ENCODE measurements at places on chromosomes 13 and 19.

GRCh38 chr19:2358548-2359173 is 1.4 kb upstream of the TMPRSS9 start:
- DNase-seq: no peak

- no peak for DNase-seq
Observed at GRCh38 chr19:56727677-56728076, 56.1 kb upstream of the ZNF835 start.

DNA sequence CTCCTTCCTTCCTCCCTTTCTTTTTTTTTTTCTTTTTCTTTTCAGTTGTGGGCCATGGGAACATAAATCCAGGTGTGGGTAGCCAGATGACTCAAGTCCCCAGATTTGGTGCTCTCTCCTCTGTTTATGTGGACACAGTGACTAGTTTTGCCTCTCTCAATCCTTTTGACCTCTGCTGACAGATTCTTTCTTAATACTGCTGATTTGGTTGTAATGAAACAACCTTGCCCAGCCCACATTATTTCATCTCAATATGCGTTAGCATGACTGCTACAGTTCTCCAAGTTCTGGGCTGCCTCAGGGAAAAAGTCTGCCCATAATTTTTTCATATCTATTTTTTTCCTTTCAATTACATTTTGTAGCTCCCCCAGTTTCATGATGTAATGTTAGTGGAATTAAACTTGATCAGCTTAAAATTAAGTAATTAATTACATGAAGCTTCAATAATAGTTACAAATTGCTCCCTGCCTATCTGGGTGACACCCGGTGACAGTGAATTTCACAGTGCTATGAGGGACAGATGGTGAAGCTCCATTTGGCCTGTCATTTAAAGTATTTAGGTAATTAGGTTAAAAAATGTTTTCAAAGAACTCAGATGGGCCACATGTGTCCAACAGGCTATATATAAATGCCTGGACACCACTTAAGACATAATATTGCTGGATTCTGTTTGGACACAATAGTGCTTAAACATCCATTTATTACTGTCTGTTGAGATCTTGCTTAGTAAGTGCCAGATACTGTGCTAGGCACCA is 118.8 kb upstream of the FRY start:
- DNase-seq: no peak

DNA sequence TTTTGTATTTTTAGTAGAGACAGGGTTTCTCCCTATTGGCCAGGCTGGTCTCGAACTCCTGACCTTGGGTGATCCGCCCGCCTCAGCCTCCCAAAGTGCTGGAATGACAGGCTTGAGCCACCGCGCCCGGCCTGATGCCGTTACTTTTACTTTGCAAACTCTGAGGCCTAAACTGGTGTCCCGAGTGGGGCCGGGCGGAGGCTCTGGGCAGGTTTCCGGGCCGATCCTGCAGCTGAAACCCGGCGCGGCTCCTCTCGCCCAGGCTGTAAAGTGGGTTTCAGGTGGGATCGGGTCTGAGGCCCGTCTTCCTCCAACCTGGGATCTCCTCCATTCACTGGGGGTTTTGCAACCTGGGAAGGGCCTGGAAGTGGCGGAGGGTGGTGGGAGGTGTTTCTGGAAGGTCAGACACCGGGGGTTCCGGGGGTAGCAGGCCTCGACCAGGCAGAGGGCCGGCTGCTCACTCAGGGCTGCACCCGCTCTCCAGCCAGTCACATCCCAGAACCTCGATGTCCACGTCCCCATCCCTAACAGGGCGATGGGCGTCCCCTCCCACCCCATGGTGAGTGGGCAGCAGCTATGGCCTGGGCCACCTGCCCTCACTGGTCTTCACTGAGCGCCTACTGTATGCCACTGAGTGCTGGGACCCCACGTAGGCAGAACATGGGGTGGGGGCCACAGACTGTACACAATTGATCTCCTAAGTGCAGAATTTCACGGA is 21.3 kb upstream of the WDR18 start:
- DNase-seq: no peak

- no peak for DNase-seq
Observed at GRCh38 chr13:99800011-99800410, 171.6 kb downstream of the ZIC5 start.

- DNase-seq: no peak
Observed at GRCh38 chr13:59621773-59622172, 542.0 kb downstream of the DIAPH3 start.

- no peak for DNase-seq
Observed at GRCh38 chr13:32453981-32454380, 26.1 kb upstream of the N4BP2L1 start.

DNA sequence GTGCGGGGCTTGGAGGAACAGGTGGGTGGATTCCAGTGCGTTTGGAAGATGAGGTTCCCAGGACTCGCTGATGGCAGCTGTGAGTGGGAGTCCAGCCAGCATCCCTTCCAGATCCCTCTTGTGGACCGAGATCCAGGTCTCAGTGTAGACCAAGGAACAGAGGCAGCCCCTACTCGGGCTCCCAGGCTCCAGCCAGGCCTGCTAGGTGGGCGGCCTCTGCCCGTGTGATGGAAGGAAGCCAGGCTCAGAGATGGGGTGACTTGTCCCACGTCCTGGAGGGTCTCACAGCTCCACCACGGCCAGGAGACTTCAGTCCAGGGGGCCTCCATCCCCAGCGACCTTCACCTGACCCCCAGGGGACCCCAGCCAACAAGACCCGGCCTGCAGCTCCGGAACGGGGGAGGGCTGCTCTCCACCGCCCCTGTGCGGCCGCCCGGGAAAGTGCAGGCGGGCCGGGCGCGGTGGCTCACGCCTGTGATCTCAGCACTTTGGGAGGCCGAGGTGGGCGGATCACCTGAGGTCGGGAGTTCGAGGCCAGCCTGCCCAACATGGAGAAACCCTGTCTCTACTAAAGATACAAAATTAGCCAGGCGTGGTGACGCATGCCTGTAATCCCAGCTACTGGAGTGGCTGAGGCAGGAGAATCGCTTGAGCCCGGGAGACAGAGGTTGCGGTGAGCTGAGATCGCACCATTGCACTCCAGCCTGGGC is 729 bp upstream of the MADCAM1 start:
- no peak for DNase-seq

DNA sequence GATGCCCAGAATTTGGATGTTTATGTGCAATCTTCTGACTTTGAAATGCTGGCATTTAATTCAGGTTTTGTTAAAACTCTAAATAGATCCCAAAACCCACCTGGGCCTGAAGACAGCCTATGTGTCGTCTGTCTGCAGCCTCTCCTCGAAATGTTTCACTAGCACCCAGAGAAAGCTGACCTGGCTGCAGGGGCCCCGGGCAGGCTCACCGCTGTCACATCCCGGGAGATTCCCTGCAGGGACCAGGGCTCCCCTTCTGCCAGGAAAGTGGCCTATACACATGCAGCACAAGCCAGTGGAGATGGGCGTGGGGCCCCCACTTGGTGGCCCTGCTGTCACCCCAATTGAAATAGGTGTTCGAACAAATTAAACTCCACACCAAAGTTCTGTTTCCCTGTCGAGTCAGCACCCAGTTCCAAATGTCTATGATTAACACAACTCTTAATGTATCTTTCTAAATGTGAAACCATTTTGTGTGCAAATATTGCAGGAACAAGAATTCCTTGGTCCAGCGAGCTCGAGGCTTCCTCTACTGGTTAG is 145.8 kb upstream of the ZNF507 start:
- DNase-seq: no peak

DNA sequence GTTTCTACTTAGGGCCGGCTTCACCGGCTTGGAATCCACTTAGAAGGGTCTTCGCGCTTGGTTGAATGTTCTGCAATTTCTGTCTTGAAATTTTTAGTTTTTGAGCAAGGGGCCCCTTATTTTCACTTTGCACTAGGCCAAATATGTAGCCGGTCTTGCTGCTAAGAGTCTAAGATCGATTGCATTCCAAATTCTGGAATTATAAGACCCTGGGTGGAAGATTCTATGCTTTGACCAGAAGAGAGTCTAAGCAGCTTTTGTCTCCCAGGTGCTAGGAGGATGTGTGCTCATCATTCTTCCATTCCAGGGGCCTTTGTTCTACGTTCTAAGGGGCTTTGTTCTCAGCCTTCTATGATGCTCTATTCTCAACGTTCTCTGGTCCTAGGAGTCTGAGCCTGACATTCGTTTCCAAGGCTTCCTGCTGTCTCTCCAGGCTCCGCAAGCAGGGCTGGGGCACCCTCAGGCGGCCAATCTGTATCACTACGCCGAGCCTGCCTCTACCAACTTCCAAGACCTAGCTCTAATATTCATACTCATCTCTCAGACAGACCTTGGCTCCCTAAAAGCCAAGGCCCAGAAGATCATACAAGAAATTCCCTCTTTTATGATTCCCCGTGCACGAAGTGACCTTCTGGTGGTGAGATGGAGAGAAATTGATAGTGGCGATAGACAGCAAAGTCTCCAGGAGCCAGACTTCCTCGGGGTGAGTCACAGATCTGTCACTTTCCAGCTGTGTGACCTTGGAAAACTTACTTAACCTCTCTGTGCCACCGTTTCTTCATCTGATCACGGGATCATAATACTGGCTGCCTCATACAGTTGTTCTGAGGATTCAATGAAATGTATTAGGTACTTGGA is 982 bp upstream of the DACT3 start:
- peak; percentile 50 for DNase-seq

DNA sequence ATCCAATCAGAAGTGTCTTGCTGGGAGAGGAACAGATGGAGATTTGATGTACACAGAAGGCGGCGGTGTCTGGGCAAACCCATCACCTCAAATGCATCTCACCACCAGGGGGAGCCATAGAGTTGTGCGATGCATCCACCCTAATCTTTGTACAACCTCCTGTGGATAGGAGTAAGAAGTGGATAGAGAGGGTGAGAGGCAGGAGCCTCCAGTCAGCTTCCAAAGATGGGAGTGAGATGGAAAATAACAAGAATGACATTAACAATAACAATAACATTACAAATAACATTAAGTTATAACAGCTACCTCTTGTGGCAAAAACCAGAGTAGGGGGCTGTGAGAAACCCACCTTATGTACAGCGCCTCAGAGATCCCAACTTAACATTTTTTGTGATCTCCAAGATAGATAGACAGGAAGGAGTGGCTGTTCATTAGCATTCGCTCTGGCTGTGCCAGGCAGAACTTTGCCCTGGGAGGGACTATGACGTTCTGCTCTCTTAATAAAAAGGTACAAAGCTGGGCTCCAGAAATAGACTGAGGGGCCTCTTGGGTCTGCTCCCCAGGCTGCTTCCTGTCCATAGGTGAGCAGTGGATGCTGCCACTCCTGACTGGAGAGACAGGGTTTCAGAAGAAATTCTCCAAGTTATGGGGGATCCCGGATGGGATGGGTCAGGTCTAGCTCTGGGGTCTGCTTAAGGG is 5.2 kb upstream of the CEACAM18 start:
- DNase-seq: peak; percentile 70

DNA sequence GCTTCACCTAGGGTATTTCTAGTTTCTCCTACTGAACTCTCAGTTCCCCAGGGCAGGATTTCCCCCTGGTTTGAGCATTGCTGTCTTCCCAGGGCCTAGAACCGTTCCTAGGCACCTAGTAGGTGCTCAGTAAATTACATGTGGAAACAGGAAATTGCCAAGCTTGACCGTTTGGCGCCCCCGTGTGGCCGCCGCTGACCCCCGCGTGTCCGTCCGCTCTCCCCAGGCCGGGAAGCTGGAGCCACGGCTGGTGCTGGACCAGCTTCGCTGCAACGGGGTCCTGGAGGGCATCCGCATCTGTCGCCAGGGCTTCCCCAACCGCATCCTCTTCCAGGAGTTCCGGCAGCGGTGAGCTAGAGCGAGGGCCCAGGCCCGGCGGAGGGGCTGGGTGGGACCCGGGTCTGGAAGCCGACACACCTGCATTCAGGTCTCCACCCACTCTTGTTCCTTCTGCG is 55.5 kb downstream of the MYH14 start:
- DNase-seq: no peak

DNA sequence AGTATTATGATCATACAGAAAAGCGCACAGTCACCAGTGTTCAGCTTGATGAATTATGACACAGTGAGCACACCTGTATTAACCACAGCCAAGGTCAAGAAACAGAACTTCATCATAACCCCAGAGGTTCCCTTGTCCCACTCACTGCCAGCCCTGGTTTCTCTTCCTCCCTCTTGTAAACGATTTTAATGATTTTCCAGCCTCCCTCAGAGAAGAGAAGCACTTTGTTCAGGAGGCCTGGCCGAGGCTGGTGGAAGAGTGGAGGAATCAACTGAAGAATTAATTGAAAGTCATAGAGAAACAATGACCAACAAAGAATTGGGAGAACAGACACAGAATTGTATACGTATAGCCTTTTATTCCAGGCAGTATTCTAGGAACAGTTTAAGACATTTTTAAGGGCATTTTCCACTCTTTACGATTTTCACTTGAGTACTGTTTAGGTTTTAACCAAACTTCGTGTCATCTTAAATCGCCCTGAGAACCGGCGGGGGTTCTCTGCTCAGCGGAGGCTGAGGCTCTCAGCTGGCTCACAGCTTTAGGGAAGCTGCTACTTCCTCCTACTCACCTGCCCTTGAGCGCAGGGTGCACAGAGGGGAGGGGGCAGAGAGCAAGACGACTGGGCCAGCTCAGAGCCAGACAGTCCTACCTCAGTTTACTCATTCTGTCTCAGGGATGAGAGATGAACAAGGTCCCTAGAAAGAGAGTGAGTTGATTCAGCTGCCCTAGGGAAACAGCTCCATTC is 108.6 kb downstream of the AKAP11 start:
- DNase-seq: no peak

- no peak for DNase-seq
Observed at GRCh38 chr13:104491916-104492315, 1425.7 kb upstream of the SLC10A2 start.

DNA sequence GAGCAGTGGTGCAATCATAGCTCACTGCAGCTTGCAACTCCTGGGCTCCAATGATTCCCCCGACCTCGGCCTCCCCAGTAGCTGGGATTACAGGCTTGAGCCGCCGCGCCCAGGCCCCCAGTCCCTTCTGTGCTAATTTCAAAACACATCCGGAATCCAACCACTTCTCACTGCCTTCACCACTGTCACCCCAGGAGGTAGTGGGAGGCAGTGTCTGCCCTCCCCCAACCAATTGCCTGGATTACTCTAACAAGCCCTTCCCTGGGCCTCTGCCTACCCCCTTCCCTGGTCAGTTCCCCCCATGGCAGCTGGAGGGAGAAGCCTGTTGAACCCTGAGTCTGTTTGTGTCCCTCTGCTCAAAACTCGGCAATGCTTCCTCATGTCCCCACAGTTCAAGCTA is 2.3 kb downstream of the PRAM1 start:
- no peak for DNase-seq

GRCh38 chr19:38769635-38770211 is 3.6 kb downstream of the LGALS7 start:
- DNase-seq: peak; percentile 91

- no peak for DNase-seq
Observed at GRCh38 chr13:24606486-24607170, 73.6 kb upstream of the ATP12A start.

DNA sequence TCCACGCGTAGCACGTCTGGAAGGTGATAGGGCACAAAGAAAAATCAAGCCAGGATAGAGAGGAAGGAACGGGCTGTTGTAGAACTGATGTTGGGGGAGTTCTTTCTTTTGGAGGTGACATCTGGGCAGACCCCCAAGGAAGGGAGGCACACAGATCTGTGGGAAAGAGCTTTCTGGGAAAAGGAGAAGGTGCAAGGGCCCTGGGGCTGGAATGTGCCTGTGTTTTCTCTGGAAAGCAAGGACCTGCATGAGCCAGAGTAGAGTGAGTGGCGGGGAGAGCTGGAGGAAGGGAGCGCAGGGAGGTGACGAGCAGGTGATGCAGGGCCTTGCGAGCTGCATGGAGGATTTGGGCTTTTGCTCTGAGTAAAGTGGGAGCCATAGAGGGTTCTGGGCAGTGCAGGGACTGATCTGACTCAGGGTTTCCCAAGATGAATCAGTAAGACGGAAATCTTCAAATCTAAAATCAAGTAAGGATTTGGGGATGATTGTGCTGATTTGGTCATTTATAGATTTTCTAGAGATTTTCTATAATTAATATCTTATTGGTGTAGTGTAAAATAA is 30.8 kb downstream of the SMARCA4 start:
- DNase-seq: no peak

GRCh38 chr13:30346153-30346788 is 38.9 kb upstream of the KATNAL1 start:
- DNase-seq: peak; percentile 16
